ENCODE measurements at places on chromosomes 11 and 22.
A peak's percentile ranks its signal among the peaks of the same experiment; 100 is the strongest.

DNA sequence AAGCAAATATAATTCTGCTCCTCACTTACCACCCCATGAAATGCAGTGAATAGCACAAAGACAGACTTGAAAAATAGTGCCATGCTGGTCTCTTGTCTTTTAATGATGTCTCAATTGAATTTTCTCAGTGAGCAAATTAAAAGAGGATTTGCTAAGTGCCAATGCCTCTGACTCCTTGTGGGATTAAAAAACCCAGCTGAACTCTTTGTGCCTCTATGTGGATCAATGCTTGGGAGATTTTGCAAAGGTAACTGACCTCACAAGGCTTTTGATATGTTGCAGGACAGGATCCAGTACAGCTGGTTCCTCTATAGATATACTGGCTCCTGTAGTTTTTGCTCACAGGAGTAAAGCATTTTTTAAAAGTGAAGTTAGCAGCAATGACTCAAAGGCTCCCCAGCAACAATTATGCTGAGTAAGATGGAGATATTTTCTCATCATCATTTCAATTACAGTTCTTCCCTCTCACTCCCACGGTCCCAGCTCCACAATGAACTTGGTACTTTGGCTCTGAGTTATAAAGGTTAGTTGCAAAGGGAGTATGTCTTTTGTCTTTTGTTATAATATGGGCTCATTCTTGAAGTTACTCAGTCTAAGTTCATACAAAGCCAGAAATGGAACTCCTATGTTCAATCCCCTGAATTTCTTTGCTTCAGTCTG lies 471.5 kb downstream of the LRRC4C start:
- no peak for DNase-seq

- DNase-seq: no peak
These were observed 46.2 kb downstream of the BCR start for GRCh38 chr22:23226497-23226850.

- DNase-seq: no peak
These were observed 198.7 kb downstream of the DDX10 start for GRCh38 chr11:108863528-108863927.

DNA sequence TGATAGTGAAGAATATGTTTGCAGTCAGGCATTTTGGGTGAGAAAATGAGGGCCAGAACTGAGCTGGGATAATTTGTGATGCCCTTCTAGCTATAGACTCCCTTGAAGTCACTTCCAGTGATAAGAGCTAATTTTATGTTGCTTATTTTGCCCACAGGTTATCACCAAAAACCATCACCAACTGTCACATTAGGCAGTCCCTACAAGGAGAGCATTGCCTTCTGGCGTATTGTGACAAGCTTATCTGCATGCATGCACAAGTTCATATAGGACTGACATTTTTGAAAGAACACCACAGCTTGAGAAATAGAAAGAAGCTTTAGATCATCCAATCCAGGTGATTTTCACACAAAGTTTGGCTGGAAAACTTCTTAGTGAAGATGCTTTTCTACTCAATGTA lies 735.3 kb upstream of the RAG2 start:
- no peak for DNase-seq

DNA sequence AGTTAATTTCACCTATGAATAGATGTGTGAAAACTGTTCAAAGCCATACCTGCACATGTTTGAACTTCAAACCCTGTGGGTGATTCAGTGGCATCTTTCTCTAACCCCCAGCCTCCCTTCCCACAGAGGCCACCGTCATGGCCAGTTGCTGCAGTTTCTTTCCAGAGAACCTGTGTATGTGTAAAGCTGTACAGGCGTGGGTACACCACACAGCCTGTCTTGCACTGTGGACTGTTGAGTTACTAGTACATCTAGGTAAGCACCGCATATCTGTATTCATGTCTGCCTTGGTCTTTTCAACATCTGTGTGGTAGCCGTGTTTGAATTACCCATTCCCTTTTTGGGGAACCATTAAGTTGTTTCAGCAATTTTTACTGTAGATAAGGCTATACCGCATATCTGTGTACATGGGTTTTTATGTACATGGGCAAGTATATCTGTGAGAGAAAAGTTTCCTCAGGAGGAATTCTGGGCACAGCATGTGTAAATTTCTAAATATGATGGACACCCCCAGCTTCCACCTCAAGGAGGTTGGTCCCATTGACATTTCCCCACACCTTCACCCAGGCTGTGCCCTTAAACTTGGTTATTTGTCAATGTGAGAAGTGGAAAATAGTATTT lies 13.9 kb downstream of the NEAT1 start:
- DNase-seq: no peak

GRCh38 chr11:96145163-96145585 lies 197.8 kb downstream of the MAML2 start:
- no peak for DNase-seq

DNA sequence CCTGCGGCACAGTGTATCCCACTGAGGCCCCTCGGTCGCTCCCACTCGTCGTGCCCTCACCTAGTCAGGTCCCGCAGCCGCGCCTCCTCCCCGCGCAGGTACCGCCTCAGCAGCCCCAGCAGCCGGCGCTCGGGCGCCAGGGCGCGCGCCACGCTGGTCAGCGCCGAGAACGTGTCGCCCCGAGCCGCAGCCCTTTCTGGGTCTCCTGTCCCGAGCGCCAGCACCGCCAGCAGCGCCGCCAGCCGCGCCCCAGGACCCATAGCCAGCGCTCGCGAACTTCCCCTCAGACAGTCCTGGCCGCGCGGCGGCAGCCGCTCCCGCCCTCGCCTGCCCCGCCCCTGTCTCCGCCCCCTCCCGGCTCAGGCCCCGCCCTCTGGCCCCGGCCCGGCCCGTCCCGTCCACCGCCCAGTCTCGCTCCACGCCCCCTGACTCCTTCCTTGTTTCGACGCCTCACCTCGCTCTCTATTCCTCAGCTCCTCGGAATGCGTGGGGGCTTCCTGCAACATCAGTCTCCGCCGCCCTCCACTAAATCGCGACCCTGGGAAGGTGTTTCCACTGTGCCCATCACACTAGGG lies at the start of gene P4HA3:
TSS of gene P4HA3 (minus strand) at position 289 of the 575 bp plus-strand sequence. CDS start at position 260, 29 bp downstream.
- DNase-seq: no peak

GRCh38 chr22:37183432-37184379 lies 4.3 kb downstream of the C1QTNF6 start:
- no peak for DNase-seq

DNA sequence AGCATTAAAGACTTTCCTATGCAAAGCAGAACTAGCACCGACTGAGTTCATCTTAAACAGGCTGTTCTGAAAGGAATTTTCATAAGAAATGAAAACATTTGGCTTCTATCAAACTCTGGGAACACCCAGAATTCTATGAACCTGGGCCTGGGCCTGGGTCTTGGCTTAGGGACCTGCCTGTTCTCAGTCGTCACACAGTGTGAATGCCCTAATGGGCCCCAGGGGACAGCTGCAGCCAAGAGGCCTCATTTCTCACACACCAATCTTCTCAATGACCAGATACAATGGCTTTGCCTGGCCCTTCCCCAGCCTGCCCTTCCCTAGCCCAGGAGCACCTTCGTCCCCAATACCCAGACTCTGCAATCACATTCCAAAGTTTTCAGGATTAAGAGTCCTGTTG lies 234.9 kb upstream of the ARHGAP20 start:
- no peak for DNase-seq

DNA sequence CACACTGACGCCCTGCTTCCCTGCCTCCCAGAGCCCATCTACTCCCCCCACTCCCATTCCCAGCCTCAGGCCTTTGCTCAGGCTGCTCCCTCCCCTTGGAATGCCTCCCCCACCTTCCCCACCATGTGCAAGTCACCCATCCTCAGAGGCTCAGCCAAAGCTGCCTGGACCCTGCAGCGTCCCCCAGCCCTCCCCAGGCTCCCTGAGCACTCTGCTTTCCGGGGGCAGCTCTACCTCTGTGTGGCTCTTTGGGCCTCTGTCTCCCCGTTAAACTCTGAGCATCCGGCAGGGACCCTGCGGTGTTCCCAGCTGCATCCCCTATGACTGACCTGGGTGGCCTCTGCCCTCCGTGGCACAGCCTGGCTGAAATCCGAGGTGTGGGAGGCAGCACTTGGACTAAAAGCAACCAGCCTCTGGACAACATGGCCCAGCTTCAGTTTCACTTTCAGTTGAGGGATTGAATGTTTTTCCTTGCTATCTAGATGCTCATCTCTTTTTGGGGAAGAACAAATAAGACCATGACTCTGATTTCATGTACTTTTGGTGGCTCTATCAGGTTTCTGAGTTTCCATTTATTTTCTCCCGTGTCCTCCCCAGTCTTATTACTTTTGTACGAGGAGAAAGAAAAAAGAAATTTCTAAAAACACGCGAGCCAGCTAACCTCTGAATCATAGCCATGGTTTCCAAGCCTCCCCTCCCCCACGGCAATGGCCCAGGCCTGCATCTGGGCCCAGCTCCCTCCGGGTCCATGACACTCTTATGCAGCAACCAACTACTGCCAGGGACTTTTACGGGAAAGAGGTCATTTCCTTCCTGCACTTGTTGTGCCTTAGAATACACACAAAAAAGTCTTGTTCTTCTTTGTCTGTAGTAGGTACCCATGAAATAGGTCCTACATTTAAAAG lies 3.8 kb downstream of the APOL3 start:
- DNase-seq: no peak

- no peak for DNase-seq
These were observed 21.2 kb downstream of the SYT13 start for GRCh38 chr11:45264839-45265515.

- no peak for DNase-seq
These were observed 119.9 kb downstream of the CTTN start for GRCh38 chr11:70517988-70518907.

DNA sequence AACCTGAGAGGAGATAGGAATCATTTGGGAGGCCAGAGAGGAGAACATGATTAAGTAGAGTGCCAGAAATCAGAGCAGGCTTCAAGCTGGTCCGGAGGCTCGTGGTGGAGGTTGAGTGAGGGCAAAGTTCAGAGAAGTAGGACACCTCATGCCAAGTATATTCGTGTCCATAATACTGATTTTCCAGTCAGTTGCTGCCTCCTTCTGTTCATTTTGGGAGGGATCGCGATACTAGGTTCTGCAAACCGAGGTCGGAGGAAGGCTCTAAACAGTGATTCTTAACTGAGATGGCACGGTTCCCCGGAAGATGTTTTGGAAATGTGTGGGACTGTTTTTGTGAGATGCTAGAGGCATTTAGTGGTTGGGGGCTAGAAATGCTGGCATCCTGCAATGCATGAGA lies 13.6 kb upstream of the CD3E start:
- no peak for DNase-seq

DNA sequence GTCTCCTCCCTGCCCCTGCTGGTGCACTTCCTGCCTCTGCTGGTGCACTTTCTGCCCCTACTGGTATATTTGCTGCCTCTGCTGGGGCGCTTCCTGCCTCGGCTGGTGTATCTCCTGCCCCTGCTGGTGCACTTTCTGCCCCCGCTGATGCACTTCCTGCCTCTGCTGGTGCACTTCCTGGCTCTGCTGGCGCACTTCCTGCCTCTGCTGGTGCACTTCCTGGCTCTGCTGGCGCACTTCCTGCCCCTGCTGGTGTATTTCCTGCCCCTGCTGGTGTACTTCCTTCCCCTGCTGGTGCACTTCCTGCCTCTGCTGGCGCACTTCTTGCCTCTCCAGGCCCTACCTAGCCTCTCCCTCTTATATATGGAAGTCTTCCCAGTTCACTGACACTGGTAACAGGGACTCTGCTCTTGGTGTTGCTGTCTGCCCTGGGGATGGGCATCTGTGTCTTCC lies 10.1 kb downstream of the MTFP1 start:
- no peak for DNase-seq

DNA sequence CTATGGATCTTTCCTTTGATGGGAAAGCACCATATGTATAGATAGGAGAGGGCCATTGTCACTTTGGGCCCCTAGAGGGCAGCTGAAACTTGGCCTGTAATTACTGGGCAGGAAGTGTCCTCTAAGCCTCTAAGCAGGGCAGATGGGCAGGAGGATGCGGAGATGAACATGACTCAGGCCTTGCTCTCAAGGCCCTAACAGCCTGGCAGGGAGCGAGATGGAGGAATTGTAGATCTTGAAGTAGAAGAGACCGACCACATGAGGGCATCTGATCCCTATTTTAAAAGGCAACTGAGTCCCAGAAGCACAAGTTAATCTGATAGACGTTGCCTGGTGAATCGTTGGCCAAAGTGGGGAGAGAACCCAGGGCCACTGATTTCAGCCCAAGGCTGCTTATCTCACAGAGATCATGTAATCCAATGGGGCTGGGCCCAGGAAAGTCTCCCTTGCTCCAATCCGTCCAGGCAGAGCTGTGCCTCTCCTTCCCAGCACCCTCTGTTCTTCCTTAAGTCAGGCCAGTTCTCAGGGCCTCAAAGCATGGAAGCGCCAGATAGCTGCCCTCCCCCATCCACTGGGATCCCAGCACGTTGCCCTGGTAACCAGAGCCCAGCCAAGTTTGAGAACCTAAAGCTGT lies 2.5 kb upstream of the SEPTIN3 start:
- peak; percentile 67 for DNase-seq

DNA sequence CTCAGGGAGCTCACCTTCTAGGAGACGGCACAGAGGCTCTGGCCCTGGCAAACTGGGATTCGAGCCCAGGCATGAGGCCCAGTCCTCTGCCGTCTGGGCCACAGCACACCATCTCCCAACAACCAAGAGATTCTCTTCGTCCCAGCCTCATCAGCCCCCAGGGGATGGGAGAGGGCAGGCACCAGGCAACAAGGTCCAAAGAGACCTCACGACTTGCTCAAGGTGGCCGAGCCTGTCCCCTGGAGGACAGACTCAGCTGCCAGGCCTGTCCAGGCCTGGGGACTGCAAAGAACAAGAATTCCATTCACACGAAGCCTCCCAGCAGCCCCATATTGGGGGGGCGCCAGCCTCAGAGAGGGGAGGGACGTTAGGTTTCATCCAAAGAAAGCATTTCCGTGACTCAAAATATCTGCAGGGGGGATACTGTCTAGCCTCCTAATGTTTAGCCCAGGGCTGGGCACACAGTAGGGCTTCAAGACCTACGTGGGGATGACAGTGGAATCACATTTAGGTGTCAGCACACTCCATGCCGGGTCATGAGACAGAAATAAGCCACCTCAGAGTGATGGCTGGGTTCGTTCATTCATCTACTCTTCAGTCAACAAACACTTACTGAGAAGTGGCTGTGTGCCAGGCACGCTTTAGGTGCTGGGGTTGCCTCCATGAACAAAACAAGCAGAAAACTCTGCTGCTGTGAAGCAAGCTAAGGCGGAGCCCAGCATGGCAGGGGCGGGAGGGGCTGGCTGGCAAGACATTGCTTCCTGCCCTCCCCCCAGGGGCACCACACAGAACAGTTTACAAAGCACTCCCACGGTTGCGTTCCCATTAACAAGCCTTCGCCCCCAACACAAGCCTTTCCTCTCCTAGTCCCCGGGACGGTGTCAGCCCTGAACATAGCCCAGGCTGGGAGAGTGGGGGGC lies 1.2 kb downstream of the CARNS1 start:
- DNase-seq: no peak

- DNase-seq: peak; percentile 5
These were observed 368.6 kb downstream of the OPCML start for GRCh38 chr11:133163463-133164419.

Data from GM12864 (cell line).